ENCODE measurements at places on chromosomes 2 and 18.

- no peak for DNase-seq
These were observed 31.5 kb upstream of the TMBIM1 start for GRCh38 chr2:218323526-218324472.

GRCh38 chr2:227325839-227326195 is 766 bp downstream of the MFF start:
- DNase-seq: no peak

- no peak for DNase-seq
These were observed 114.1 kb upstream of the PKDCC start for GRCh38 chr2:41933585-41934320.

- DNase-seq: no peak
These were observed 157.0 kb upstream of the RND3 start for GRCh38 chr2:150644298-150645067.

GRCh38 chr2:207317378-207317984 is 151.7 kb upstream of the KLF7 start:
- no peak for DNase-seq

- no peak for DNase-seq
These were observed 205.4 kb downstream of the HDAC4 start for GRCh38 chr2:239195318-239195871.

GRCh38 chr18:9217743-9218451 is 81.3 kb downstream of the ANKRD12 start:
- no peak for DNase-seq

DNA sequence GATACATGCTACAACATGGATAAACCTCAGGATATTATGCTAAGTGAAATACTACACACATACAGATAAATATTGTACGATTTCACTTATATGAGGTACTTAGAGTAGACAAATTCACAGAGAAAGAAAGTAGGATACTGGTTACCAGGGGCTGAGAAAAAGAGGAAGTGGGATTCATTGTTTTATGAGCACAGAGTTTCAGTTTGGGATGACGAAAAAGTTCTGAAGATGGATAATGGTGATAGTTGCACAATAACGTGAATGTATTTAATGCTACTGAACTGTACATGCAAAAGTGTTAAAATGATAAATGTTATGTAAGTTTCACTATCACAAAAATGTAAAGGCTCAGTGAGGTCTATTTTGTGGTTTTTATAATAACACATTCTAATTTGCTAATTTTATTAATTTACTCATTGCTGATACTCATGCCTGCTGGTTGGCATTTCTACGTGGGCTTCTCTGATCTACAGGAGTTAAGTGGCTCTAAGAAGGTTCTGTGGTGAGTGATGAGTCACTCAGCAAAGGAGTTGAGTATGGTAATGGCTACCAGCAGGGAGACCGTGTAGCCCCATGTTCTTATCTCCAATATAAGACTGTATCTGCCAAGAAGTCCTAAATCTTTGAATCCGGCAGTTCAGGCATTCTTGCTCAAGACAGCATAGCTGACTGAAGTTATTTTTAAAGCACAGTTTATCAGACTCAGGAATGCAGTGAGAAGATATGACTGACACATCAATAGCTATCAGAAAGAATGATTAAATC is 41.1 kb downstream of the UPP2 start:
- DNase-seq: no peak

- no peak for DNase-seq
These were observed 18.0 kb downstream of the DYTN start for GRCh38 chr2:206700156-206700555.

DNA sequence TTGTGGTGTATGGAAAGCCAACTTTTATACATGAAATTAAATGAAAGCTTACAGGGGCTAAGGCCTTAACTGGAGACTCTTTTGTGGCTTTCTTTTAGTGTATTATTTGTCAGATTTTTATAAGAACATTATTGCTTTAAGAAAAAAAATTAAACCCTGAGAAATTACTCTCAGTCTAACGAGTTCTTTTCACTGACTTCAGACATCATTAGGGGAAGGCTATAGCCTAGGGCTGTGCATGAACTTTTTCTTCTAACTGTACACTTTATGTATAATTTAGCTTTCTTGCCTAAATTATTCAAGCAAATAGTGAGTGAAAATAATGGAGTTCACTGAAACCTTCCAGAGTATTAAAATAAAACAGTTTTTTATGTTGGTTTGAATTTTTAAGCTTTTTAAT is 151.1 kb upstream of the MEIS1 start:
- DNase-seq: no peak

DNA sequence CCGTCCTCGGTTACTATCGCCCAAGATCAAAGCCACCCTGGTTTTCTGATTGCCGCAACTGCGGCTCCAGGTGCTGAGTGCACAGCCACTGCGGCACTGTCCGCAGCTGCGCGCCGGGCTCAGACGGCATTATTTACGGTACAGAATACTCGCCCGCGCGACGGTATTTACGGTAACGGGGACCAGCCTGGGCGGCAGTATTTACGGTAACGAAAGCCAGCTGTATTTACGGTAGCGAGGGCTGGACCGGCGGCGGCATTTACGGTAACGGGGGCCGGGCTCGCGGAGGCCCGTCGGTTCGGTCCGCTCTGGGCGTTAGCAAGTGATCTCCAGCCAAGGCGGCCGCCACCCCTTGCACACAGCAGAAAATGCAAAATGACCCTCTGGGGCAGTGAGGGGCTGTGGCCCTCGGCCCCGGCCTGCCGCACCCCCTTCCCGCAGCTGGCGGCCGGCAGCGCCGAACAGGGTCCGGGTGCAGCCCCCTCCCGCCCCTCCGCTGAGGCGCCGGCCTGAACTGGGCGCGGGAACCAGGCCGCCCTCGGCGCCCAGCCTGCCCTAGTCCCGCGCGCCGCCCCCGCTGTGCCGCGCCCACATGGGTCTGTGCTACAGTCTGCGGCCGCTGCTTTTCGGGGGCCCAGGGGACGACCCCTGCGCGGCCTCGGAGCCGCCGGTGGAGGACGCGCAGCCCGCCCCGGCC is at the start of gene GNAL:
GNAL (plus strand) TSS at position 293 of the 697 bp plus-strand sequence; CDS start at position 593, 300 bp downstream.
- no peak for DNase-seq

- no peak for DNase-seq
These were observed 53.7 kb upstream of the TANC1 start for GRCh38 chr2:158914731-158915130.

- DNase-seq: no peak
These were observed 21.8 kb downstream of the FZD5 start for GRCh38 chr2:207747653-207748560.

GRCh38 chr2:189618197-189618596 is 37.6 kb upstream of the SLC40A1 start:
- no peak for DNase-seq

GRCh38 chr2:127220102-127220767 is at the start of gene CYP27C1:
Gene CYP27C1, minus strand, starts transcription at chr2:127220299. Its CDS starts 29 bp downstream, at chr2:127220270.
- no peak for DNase-seq

DNA sequence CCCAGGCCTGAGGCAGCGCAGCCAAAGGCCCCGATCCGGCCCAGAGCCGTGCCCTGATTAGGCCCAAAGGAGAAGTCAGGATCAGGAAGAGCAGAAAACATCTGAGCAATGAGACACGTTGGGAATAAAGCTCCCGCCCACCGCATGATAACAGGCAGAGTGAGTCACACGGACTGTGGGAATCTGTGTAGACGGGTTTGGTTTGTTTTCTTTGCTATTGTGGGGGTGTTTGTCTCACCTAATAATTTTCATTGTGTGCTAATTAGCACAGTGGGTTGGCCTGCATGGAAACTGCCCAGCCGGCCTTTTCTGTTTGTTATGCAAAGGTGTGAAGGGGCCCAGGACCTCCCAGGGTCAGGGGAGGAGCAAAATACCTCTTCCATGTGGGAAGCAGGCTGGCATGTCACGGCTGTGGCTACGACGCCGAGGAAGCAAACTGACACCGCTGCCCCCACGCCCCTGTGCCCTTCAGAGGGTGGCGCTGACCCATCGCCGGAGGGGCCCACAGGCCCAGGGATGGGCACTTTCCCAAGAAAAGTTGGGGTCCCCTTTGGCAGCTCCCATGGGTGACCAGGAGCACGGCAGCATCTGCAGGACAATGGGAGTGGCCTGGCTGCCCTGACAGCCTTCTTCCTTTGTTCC is 68.4 kb upstream of the CTDP1 start:
- DNase-seq: no peak

GRCh38 chr2:3127710-3128109 is 249.9 kb downstream of the EIPR1 start:
- DNase-seq: no peak

DNA sequence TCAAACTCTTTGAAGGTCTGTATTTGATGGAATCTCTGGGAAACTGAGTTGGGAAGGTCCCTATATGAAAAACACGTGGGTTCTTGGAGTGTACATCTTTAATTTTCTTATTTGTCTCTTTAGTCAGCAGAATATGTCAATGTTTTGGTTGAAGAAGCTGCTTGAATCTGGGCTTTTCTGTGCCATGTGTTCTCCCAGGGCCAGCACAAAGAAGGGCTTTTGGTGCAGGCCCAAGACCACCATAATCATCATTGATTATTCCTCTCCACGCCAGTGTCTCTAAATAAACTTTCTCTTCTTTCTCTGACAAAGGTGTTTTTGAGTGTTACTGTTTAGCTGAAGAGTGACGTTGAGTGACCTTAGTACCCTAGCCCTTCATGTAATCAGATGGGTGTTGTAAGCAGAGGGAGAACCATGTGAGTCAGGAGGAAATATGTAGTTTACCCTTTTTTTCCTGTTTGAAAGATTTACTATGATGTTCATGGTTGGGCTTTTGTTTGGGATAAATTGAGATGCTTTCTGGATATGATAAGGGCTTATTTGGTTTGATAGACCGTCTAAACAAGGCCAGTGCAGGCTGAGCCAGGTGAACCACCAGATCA is 11.6 kb upstream of the TNP1 start:
- DNase-seq: no peak

GRCh38 chr2:58734365-58734764 is 493.2 kb upstream of the FANCL start:
- no peak for DNase-seq

DNA sequence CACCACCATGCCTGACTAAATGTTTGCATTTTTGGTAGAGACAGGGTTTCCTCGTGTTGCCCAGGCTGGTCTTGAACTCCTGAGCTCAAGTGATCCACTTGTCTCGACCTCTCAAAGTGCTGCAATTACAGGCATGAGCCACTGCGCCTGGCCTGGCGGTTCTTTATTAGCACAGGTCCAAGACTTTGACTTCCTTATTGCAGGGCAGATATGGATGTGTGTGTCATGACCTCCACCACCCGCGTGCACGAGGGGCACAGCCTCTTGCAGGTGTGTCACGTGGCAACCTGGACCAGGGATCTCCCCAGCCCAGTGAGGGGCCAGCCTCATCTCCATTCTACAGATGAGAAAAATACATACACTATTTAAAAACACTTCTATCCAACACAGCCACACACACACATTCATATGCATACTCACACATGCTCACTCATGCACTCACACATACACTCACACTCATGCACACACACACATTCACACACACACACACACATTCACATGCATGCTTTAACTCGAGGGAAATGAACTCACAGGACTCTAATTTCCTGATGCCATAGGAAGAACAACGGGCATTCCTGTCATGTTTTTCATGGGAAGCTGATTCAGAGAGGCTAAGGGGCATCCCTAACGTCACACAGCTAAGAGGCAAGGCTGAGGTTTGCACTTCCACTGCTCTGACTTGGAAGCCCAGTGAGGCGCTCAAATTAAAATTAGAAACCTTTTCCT is 38.8 kb downstream of the RRM2 start:
- DNase-seq: no peak

DNA sequence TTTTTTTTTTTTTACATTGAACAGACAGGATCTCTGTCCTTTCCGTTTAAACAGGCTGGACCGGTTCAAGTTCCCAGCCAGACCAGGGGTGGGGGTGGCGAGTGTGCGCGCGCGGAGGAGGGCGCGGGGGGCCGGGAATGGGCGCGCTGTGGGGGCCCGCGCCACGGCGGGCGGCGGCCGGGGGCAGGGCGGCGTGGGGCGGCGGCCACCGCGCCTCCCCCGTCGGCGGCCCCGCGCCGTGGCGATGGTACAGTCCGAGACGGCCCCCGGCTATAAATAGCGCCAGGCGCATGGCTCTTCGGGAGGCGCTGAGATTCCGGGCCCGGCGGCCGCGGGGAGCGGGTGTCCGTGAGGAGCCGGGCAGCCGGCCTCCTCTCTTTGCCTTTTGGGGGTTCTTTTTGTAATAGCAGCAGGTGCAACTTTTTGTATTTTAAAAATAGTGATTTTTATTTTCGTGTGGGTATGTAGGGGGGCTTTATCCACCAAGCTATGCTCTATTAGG is 430 bp upstream of the CELF4 start:
- no peak for DNase-seq

- no peak for DNase-seq
These were observed 46.5 kb downstream of the ZAP70 start for GRCh38 chr2:97759727-97760407.

DNA sequence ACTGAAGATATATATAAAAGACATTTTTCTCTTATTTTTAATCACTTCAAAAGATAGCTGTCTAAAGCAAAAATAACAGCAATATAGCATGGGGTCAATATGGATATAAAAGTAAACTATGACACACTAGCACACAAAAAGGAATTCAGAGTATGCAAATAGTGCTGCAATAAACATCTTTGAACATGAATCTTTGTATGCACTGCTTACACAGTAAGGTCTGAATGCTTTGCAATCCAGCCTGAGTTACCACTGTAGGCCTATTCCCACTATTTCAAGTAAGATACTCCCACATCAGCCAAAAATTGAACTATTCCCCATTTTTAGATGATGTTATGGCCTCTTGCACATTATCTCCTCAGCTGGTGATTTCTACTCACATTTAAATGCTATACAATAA is 27.4 kb upstream of the ERCC3 start:
- DNase-seq: no peak

DNA sequence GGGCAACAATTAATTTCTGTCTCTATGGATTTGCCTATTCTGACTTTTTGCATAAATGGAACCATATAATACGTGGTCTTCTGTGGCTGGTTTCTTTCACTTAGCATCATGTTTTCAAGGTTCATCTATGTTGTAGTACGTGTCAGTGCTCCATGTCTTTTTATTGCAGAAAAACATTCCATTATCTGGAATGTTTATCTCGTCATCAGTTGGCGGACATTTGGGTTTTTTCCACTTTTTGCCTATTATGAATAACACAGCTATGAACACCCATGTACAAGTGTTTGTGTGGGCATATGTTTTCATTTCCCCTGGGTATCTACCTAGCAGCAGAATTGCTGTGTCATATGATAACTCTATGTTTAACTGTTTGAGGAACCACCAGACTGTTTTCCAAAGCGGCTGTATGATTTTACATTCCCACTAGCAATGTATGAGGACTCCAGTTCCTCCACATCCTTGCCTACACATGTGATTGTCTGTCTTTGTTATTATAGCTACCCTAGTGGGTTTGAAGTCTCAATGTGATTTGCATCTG is 49.9 kb downstream of the MYO7B start:
- no peak for DNase-seq
